ENCODE measurements at places on chromosomes 11 and 22.
A peak's percentile ranks its signal among the peaks of the same experiment; 100 is the strongest.

GRCh38 chr11:95149651-95150364 lies 60.2 kb downstream of the ENDOD1 start:
- DNase-seq: no peak

GRCh38 chr22:48445113-48445827 lies 1382.4 kb downstream of the BRD1 start:
- DNase-seq: no peak

DNA sequence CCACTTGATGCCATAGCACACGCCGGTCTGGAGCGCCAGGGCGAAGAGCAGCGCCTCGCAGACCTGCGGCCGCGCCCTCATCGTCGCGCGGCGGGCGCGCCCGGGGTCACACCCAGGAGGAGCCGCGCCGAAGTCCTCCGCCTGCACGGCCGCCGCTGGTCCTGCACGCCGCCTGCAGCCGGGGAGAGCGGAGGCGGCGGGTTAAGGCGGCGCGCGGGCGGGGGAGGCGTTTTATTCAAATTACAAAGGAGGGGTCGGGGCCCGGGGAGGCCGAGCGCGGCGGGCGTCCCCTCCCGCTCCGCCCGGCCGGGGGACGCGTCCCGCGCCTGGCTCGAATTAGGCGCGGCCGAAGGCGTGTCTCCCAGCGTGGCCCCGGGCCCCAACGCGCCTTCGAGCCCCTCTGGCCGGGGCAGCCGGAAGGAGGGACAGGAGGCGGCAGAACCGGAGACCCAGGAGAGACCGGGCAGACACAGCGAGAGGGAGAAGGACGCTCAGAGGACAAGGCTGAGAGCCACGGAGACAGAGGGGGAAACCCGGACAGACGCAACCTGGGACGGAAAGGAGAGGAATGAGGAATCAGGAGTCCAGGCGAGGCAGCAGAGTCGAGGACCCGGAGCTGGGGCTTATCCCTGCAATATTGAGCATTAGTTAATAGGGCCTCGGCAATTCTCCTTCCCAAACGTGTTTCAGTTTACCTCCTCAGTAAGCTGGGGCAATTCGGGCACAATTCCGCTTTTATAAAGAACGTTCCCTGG lies at the start of gene WNT11:
Gene WNT11, minus strand, starts transcription at position 176 of the 755 bp plus-strand sequence. Its CDS starts 95 bp downstream, at position 81.
- no peak for DNase-seq

- no peak for DNase-seq
Observed at GRCh38 chr22:17831501-17832251, 57.4 kb upstream of the BID start.

- DNase-seq: no peak
Observed at GRCh38 chr11:80502511-80502910, 1061.7 kb upstream of the TENM4 start.

DNA sequence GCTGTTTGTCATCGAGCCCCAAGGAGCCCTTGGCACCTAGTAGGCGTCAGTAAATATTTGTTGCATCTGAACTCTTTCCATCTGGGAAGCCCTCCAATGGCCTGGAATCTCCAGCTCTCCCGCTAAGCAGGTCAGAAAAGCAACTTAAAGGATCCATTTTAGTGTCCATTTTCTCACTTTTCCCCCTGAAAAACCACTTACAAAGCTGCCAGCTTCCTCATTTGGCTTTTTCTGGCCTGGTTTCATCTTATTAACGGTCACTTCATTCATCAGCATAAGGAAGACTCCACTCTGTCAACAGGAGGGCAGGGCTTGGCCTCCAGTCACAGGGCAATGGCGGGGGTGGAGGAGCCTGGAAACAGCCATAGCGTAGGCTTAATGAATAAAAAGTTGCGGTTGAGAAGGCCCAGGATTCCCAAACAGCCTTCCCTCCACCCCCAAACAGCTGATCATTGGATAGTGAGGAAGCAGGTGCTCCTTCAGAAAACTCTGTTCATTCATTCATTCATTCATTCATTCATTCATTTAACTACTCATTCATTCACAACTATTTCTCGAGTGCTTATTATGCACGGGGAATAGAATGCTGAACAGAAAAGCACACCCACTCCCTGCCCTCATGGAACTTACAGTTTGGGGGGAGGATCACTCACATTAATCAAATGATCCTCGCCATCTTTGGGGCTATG lies 104.5 kb upstream of the RCN1 start:
- no peak for DNase-seq

- no peak for DNase-seq
Observed at GRCh38 chr11:86551288-86552092, 120.9 kb downstream of the ME3 start.

DNA sequence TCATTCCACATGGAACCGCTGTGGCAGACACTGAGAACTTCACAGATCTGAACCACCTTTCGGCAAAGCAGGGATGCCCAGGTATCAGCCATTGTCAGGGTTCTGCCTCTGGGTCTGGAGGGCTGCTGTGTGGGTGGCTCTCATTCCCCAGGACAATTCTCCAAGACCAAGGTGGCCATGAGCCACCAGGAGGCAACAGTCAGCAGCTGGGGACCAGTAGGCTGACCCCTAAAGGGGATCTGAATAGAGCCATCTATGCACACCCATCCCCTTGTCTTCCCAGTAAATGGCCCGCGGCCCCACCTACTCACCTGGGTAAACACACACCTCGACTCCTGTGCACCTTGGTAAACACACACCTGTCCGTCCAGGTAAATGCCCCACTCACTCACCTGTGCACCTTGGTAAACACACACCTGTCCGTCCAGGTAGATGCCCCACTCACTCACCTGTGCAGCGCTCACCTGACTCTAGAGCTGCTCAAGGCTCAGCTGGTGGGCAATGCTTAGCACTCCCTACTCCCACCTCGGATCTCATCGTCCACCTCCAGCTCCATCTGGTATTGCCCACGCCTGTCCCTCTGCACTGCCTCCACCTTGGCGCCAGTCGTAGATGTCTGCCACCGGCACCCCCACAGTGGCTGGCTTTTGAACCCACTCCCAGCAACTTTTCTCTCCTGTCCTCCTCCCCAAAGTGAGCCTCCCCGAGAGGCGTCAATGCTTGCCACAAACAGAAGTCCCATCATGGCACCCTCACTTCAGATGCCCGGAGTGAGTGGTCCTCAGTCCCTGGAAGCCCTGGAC lies 10.2 kb downstream of the SLC25A1 start:
- DNase-seq: no peak

DNA sequence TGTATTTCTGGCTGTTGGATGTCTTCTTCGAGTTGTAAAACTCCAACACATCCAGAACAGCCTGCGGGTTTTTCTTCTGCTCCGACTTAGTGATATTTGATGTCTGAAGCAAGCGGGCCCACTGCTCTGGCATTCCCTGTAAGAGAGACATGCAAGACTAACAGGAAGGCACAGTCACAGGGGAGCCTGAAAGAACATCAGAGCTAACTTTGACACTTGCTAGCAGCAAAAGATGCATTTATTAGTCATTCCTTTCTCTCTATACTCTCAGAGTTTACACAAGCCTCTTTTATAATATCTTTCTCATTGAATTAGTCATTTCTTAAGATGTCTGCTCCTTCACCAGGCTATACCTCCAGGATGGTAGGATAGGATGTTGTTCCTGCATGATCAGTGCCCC lies 77.8 kb upstream of the GDPD4 start:
- DNase-seq: no peak

DNA sequence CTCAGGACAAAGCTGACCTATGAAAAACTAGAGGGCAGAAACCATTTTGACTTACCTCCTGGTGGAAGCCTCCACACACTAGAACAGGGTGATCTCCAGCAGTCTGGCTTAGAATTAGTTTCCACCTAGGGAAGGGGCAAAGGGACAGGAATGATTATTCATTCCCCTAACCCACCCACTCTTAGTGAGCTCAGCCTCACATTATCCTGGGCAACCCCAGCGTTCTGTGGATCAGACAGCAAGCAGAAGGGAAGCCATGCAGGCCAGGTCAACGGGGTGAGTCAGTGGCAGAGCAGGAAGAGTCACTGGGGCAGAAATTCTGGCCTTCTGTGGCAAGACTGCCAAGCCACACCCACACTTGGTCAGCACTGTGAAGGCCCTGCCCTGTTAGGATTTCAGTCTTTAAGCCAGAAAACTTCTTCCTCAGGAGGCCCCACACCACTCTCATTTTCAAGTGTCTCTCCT lies 10.5 kb downstream of the NUMA1 start:
- DNase-seq: peak; percentile 9

DNA sequence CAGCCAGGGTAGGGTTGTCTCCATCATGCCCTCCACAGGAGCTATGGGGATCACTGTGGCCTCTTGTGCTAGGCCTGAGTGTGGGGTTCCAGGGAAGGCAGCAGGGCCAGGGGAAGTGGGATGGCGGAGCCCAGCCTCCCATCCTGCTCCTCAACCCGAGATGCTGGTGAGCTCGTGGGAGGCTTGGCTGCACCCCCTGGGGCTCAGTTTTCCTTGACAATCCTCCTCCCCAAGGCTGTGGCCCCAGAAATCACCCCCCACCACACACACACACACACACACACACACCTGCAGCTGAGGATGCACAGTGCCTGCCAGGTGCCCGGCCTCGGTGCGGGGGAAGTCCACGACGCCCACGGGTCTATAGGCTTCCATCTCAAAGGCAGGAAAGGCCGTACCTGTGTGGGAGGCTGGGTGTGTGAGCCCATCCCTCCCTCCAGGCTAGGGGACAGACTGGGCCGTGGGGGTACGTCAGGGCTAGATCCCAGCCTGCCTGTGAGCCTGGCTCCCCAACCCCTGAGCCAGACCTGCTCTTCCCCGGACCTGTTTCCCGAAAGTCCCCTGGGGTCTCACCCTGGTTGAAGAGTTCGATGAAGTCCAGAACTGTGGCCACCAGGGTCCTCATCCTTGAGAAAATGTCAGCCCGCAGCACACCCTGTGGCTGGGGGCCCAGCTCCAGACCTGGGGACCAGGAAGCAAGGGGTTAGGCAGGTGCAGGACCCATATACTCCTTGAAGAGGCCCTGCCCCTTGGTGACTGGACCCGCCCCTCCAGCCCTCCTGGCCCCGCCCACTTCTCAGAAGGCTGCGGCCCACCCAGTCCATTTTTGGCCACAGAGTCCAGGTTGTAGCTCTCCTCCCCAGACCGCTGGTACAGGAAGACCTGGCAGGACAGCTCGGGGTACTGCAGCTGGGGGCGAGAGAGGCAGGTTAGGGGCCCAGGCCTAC lies 5.2 kb upstream of the TBX10 start:
- DNase-seq: no peak

GRCh38 chr22:35555483-35555890 lies 14.9 kb downstream of the RASD2 start:
- DNase-seq: no peak

- no peak for DNase-seq
Observed at GRCh38 chr11:46216019-46216764, 61.3 kb upstream of the CREB3L1 start.

GRCh38 chr11:57601297-57601696 lies 3.8 kb downstream of the SERPING1 start:
- no peak for DNase-seq

DNA sequence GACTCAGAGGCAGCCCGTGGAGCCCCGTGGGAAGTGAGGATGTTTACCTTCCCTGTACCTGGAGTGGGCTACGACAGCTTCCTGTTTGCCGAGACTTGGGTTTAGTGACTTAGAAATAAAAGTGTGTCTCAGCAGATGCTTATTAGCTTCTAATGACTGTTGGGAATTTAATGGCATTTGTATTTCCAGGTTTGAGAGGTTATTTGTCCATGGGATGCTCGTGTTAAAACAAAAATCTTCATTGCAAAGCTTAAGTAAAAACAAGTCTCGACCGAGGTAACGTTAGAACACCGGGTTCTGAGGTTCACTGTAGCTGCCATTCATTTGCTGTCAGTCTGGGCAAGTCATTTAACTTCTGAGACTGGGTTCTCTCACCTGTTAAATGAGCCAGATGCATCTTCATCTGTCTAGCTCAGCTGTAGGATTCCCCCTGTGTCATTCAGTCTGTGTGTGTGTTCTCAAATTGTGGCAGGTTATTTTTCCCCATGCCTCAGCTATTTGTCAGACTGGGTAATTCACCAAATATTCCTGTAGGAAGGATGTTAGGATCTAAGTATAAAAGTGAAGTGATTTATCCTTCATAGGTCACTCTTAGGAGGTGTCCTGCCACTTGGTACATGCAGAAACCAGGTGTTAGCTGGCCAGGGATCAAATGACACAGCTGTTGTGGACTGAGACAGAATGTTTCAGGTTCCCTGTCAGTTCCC lies 791 bp downstream of the EI24 start:
- peak; percentile 14 for DNase-seq

DNA sequence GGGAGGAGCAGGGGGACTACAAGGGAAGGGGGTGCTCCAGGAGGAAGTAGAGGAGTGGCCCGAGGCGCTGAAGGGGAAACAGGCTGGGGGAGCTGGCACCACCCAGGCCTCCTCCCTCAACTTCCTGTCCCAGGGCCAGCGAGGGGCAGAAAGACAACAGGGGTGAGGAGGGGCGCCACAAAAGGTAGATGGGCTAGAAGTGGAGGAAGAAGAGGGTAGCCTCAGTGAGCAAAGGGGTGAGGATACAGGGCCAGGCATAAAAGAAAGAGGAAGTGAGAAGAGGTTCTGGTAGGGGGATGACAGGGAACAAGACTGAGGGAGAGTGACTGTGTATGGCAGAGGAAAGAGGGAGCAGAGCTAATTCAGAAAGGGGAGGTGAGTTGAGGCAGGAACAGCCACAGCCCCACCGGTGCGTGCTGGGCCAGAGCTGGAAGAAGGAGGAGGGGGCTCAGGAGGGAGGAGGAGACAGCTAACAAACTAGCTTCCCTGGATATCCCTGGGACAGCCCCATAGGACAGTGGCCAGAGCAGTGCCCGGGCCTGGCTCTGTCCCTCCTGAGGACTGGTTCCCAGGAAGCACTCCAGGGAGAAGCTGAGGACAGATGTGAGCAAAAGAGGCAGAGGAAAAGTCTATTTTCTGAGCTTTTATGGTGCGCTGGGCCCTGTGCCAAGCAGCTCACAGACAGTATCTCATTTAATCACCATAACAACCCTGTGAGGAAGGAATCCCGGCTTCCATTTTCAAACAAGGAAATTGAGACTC lies 8.5 kb downstream of the DCHS1 start:
- DNase-seq: peak; percentile 18

DNA sequence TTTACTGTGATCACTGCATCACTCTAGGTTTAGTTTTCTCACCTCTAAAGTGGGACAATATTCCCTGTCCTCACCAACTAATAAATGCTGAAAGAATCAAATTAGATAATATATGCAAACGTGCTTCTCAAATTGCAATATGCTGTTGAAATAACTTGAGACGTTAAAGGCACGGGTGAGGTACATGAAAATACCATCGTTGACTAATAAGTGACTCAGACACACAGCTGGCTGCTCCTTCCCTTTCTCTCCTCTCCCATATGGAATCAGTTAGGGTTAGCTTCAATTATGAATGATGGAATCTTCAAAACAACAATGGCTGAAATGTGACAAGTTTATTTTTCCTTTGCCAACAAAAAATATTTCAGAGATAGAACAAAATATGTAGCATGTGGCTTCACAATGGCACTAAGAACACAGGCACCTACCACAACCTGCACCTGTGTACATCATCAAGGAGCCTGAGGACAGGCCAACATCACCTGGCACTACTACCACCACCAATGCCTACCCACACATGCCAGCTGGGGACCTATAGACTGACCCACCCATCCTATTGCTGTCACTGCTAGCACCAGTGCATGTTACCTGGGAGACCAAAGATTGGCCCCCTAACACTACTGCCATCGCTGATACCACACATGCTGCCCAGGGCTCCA lies 13.7 kb downstream of the GDPD4 start:
- DNase-seq: no peak

Data from CD4-positive, alpha-beta T cell treated with Interleukin-4 for 4 hours (primary cell).